ENCODE measurements at places on chromosomes 7 and 10.

DNA sequence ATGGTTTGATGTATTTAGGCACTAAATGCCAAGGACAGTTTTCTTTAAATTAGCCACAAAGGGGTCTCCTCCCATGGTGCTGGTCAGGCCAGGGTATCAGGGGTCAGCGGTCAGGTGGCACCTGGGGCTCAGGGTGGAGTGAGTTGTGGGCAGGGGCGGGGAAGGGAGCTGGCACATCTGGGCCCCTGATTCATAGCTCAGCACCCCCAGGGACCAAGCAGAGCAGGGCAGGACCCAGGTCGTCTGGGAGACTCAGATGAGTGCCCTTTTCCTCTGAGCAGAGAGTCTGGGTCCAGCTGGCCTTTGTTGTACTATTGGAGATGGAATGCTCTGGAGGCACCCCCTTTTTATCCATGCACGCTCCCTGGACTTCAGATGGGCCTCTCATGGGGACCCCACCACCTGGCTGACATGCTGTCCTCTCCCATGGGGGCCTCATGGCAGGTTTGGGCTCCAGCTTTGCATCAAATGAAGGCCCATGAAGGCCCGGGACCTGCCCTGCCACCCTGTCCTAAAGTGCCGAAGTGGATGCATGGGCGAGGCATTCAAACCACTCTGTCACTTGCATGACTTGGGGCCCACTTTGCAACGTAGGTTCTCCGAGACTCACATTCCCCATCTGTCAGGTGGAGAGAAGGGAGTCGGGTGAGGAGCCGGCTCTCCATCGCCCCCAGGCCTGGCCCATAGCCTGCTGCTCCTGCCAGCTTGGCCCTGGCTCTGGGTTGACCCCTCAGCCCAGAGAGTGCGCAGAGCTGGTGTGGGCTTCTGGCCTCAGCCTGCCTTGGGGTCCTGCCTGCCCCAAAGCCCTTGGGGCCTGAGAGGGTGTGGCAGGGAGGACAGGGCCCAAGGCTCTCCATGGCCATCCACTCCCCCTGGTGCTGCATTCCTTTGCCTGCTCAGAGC lies 66.4 kb downstream of the RAMP3 start:
- no peak for ATAC-seq

DNA sequence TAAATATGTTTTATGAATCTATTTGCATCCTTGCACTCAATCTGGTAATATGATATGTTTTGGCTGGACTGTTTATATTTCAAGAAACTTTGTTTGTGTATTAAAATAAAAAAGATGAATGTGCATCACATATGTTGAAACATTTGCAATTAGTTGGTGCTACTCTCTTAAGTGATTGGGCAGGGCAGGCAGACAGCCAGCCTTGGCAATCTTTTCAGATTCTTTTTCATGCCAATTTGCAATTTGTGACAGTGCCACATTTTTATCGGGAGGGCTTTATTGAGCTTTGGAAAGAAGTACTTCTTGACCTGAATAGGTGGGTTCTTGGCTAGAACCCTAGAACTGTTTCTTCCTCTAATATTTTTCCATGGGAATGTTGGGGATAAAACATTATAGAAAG lies 152.2 kb downstream of the NXPH1 start:
- no peak for ATAC-seq

DNA sequence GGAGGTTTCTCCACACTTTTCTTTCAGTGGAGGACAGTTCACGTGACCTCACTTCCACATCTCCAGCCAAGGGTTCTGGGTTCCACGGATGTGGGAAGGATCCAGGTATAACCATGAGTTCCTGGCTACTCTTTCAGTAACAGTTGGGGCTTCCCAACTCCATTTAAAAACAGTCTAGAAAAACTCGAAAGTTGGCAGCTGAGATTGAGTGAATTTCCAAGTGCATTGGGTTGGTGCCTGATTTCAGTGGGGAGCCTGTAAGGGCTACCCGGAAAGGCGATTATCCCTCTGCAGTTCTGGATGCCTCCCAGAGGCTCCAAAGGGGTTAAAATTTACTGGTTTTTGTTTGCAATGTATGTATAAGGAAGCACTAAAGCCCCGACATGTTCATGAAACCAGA lies 24.3 kb downstream of the LHFPL3 start:
- no peak for ATAC-seq

DNA sequence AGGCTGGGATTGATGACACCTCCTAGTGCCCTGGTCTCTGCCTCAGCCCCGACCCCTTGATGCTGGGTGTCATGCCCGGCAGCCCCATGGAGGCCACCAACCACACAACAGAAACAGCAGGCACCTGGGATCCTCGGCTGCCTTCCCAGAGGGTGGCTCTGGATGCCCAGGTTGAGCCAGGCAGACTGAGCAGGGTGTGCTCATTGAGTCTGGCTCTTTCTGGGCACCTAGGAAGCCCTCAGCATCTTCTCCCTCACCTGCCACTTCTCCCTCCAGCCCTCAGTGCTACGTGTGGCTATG lies 484.5 kb upstream of the MGMT start:
- ATAC-seq, result no peak

- ATAC-seq, result no peak
These were observed 6.5 kb downstream of the BAIAP2L1 start for GRCh38 chr7:98394377-98394836.

GRCh38 chr7:155951554-155952158 lies 139.4 kb upstream of the SHH start:
- ATAC-seq, result no peak

- ATAC-seq, result no peak
These were observed 28.0 kb downstream of the FRMPD2 start for GRCh38 chr10:48246501-48246900.

DNA sequence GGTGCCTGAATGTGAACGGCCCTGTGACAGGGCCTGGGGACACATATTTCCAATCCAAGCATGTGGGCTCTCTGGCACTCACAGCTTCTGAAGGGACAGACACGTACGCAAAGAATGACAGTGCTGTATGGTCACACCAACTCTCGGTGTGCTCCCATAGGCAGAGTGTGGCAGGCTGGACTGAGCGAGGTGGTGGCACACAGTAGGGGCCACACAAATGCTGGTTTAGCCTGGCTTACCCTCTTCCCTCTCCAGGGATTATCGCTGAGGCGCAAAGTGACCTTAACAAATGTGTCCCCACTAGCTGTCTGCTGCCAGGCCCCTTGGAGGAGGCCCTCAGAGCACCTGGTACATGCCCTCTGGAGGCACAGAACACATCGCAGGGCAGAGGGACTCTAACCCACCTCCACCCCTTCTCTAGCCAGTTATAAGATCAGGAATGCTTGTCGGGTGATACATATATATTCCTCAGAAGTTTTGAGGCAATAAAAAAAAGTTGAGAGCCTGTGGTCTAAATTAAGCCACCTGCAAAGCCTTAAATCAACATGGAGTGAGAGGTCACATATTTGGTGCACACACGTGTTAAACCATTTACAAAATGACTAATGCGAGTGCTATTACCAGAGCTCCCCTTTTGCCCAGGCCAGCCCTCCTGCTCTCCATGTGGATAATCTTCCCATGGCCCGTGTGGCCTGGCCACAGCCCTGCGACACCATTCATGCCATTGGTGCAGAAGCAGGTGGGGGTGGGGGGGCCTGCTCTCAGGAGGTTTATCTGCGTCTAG lies 262.8 kb upstream of the GRB10 start:
- ATAC-seq, result no peak

DNA sequence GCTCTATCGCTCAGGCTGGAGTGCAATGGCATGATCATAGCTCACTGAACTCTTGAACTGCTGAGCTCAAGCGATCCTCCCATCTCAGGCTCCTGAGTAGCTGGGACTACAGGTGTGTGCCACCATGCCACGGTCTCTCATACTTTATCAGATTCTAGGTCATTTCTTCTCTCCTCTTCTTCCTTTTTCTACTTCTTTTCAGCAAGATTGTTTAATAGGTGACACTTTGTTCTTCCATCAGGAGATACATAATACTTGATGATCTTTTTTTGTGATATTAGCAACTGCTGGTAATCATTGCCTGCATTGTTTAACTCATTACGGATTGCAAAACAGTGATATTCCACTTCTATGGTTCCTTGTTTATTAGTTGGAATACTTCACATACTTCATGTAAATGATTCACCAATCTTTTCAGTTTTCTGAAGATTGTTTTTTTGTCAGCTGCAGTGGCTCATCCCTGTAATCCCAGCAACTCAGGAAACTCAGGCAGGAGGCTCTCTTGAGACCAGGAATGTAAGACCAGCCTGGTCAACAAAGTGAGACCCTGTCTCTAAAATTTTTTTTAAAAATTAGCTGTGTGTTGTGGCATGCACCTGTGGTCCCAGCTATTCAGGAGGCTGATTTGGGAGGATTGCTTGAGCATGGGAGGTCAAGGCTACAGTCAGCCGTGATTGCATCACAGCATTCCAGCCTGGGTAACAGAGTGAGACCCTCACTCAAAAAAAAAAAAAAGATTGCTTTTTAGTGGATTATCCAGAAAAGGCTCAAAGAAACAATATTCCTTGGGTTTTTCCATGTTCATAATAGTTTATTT lies 36.2 kb upstream of the CHST3 start:
- ATAC-seq, result no peak

GRCh38 chr7:106693677-106694353 lies 32.9 kb upstream of the CCDC71L start:
- no peak for ATAC-seq

- no peak for ATAC-seq
These were observed 258.7 kb downstream of the CCDC3 start for GRCh38 chr10:12742771-12743170.

DNA sequence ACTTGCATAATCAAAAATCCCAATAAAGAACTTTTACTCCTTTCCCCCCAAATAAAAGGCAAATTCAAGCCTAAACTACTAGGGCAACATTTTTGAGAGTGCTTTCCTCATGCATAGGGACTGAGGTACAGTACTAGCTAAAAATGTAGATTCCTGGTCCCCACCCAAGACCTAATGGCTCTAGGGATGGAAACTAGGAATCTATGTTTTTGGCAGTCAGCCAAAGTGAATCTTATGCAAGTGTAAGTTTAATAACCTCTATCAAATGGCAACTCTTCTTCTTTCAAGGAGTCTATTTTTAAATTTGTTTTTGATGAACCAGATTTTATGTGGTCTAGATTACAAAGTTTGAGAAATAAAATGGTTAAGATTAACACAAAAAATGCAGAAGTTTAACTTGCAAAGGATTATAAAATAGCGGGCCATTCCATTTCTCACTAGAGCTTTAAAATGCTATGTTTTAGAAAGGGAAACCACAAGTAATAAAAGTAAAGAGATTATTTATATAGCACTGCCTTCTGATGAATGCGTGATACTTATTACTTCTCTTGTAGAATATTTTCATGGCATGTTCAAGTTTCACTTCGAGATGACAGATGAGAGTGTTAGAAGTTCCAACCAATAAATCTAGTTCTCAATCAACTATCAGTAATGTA lies 70.4 kb upstream of the MDFIC start:
- no peak for ATAC-seq

- ATAC-seq, result no peak
These were observed 8.8 kb downstream of the GDI2 start for GRCh38 chr10:5804386-5804785.

GRCh38 chr7:155858521-155859061 lies 46.3 kb upstream of the SHH start:
- no peak for ATAC-seq

- no peak for ATAC-seq
These were observed 1.0 kb upstream of the VENTX start for GRCh38 chr10:133236401-133237240.

GRCh38 chr10:71743089-71743838 lies 23.7 kb upstream of the C10orf105 start:
- ATAC-seq, result no peak

GRCh38 chr10:118332236-118332635 lies 9.9 kb downstream of the FAM204A start:
- ATAC-seq, result no peak

DNA sequence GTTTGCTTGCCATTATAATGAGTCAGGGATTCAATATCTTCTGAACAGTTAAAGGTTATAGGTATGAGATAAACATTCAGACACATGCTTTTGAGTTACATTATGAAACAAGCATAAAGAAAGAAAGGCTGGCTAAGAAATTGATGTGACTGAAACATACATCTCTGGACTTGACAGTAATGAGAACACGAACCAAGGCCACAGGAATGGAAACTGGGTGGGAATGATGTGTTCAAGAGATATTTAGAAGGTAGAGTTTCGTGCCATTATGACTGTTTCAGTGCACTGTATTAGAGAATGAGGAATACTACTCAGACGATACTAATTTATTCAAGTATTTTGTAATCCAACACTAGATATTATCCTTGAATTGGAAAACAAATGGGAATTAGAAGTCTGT lies 332.1 kb upstream of the MAGI2 start:
- ATAC-seq, result no peak

GRCh38 chr7:138205614-138206150 lies 129.4 kb downstream of the AKR1D1 start:
- ATAC-seq, result no peak

- ATAC-seq, result peak; percentile 95
These were observed 19.0 kb upstream of the ANKRD2 start for GRCh38 chr10:97553575-97554031.

GRCh38 chr7:56092789-56093531 lies at the start of gene PHKG1:
TSS of gene PHKG1 (minus strand) at chr7:56092952. CDS start at chr7:56088941, 4,011 bp downstream.
- ATAC-seq, result peak; percentile 92

GRCh38 chr10:28120795-28121194 lies 121.9 kb upstream of the ODAD2 start:
- no peak for ATAC-seq

GRCh38 chr10:82847242-82847641 lies 972.2 kb downstream of the NRG3 start:
- ATAC-seq, result no peak

DNA sequence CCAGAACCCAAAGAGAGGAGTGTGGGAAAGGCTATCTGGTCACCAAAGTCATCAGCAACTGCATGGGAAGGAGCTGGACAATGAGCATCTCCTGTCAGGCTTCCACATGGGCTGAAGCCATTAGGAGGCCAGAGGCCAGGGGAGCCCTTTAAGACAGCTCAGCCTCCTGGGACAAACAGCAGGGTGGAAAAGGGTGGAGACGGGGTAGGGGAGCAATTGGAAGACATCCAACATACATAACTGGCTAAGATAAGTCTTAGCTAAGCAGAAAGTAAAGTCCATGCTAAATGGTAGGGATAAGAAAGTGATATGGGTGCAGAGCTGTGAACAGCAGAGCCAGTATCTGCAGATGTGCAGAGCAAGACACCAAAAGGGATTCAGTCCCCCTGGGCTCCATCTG lies 1.5 kb upstream of the OAT start:
- ATAC-seq, result no peak

DNA sequence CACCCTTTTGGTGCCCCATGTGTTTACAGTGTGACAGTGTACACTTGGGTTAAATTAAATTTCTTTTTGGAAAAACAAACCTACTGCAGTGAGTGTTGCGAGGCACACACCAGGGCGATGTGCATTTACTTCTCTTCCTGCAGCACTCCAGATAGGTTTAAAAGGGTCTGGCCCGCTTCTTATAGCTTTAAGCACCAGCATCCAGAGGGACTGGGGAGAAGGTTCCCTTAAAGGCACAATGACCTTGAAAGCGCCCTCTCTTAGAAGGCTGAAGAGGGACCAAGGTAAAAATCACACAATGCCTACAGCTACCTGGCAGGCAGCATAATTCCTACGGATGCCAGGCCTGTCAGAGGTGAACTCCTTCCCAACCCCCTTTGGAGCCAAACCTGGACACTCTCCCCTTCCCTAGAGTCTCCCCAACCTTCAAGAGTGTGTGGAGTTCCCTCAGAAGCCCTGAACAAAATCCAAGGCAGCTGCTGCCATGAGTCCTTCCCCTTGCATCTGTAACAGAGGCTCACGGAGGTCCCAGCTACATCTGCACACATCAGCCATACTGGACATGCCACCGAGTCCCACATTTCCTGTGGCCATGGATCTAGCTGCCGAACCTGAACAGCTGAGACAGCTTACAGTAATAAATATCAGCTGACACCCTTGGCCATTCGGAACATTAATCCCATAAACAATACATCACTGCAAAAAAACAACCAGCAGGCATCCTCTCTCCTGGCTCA lies 33.2 kb downstream of the TRIM8 start:
- no peak for ATAC-seq

- ATAC-seq, result no peak
These were observed 138.8 kb downstream of the CFAP58 start for GRCh38 chr10:104492329-104492940.

All from gastroesophageal sphincter (tissue), 4 donors.